LHCN-M2 (cell line): ENCODE measurements at places on chromosomes 12 and 14. TPM values are rescaled to one million over a fixed set of nuclear protein-coding genes. Genes with fewer than 3 reads are reported as not detected.

KRT73 gene
- not detected in 2 replicates for total RNA-seq

LIN7A gene
- 0.57 and 1.3 TPM in 2 replicates for total RNA-seq

PLXNC1 gene
- 0.34 and 0.58 TPM in 2 replicates for total RNA-seq

OR6C2 gene
- not detected in 2 replicates for total RNA-seq

ATG2B gene
- total RNA-seq: 7.8 and 12.4 TPM in 2 replicates

DTX1 gene
- 0.11 TPM in 1 of 2 replicates, not detected in the other for total RNA-seq

PLEKHG3 gene
- 3.5 and 6.0 TPM in 2 replicates for total RNA-seq

DNA sequence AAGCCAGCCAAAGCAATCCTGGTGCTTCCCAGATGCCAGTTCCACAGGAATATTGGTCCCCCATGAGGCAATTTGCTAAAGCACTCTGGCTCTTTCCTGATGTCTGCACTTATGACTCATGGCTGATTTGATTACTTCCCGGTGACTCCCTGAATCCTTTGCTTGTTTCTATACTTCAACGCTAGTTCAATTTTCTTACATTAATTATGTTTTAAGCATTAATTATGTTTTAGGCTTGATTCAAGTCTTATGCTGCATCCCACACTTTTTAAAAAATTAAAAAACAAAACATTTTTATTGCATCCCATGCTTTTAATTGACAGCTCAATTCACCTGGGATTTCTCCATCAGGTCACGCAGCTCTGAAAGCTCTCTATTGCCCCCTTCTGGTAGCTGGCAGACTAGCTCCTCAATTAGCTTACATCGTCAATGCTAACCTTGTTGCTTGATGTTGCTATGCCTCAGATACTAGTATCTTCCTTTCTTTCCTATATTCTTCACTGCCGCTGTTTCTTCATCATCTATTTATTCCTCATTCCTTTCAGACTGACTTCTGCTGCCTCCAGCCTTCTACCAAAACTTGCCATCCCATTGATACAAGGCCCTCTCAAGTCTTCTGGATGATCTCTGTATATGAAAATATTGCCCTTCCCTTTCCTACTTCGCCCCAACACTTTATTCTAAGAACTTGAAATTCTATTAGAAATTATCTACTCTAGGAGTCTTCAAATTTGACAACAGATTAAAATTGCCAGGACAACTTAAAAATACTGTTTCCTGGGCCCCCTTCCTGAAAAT lies 32.0 kb downstream of the TSHR start:
- DNase-seq: peak; percentile 78

DNA sequence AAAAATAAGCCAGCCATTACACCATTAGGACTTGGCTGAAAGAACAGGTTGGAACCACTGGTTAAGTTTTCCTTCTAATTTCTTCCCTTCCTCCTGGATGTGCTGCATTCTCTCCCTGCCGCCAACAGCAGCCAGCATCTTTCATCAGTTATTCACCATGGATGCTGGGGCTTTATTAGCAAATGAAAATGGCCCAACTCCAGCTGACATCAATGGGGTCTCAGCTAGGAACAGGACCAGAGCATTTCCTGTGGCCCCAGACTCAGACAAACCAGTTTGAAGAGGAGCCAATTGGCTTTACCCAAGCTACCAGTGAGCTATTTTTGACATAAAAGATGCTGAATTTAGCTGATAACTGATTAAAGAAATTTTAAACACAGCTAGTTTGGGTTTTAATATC lies 26.0 kb upstream of the TBX5 start:
- no peak for DNase-seq

DNA sequence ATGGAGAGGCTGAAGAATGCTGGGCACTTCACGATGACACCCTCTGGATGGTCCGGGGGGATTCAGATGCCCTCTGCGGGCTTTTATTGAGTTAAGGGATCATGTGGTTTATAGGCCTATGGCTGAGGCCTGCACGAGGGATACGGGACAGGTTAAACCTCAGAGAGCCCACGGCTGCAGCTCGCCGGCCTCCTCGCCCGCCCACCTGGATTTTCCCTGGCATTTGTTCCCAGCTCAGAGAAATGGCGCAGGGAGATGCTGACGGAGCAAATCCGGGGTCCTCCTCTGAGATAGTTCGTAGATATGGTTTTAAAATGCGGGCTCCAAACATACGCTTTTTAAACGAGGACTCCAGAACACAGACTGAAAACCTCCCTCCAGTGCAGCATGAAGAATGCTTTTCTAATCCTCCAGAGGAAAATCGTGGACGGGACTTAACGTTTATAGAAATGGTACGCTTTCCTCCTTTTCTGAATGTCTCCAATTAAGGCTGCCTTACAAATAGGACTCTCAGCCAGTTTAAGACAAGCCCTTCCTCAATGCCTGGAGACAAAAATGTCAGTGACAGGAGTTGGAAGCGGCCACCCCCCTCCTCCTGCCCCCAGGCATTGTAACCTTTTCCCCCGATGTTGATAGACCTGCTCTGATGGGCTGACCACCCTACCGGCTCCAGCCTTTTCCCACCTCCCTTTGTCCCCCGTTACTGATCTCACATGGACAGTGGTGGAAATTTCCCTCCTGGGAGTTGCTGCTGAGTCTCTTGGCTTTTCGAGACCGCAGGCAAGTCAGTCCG lies 16.6 kb downstream of the CCND2 start:
- DNase-seq: no peak

- peak; percentile 88 for DNase-seq
Measured at GRCh38 chr12:46556819-46557524, 184.4 kb upstream of the SLC38A2 start.

- DNase-seq: no peak
Measured at GRCh38 chr14:56733396-56733795, 76.9 kb downstream of the OTX2 start.
